ENCODE measurements at places on chromosomes 1 and 21. TPM values are rescaled to one million over a fixed set of nuclear protein-coding genes. Genes with fewer than 3 reads are reported as not detected.

GRCh38 chr1:112509005-112509659 lies 367 bp downstream of the WNT2B start:
- H3K36me3 ChIP-seq = peaks cover 5% of the 10 kb centered on the region
- peak overlapping the region; percentile 51 for H3K4me3 ChIP-seq
- H3K27ac ChIP-seq = peak overlapping the region; percentile 24
- DNase-seq = no peak

The DDR2 gene
- 0.33 TPM for total RNA-seq

The IL6R gene
- total RNA-seq = 1.0 TPM

DNA sequence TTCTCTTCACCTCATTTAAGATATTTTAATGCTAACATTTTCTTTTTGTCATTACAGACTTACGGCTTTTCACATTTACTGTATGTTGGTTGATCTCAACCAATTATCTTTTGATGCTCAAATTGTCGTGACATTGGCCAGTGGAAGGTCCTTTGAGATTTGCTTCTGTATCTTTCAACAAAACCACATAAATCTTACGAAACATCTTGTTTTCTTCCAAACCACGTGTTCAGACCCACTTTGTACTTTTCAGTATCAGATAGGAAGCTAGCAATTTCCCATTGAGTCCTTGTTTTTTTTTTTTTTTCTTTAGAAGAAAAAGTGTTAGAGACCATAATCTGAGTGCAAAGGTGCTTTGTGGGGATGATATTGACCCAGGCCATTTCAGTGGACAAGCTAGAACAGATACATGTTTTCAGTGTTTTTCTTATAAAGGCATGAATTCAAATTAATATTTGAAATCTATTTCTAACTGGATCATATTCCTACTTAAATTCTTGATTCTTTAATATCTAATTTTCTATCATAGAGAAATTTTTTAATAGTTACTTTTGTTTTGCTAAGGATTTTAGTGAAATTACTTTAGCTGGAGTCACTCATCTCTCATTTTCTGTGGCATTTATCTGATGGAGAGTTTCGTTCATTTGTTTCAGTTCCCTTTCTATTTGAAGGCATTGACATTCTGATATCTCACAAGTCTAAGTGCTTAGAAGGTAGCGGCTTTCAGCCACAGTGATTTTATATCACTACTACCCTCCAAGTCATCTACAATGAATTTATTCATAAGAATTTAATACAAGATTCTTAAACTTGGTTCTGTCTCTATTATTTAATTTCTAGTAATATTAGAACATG lies 26.7 kb downstream of the ATG4C start:
- no peak for DNase-seq
- H3K4me3 ChIP-seq = no peak overlapping the region
- H3K36me3 ChIP-seq = peaks cover 4% of the 10 kb centered on the region
- H3K27me3 ChIP-seq = no peaks in the 10 kb centered on the region
- H3K4me1 ChIP-seq = no peaks in the 10 kb centered on the region

- peak; percentile 49 for DNase-seq
- peak overlapping the region; percentile 27 for H3K4me3 ChIP-seq
- H3K27me3 ChIP-seq = peaks cover 11% of the 10 kb centered on the region
- H3K4me1 ChIP-seq = no peaks in the 10 kb centered on the region
Measured at GRCh38 chr1:110554871-110555801, 36.2 kb upstream of the KCNA10 start.

DNA sequence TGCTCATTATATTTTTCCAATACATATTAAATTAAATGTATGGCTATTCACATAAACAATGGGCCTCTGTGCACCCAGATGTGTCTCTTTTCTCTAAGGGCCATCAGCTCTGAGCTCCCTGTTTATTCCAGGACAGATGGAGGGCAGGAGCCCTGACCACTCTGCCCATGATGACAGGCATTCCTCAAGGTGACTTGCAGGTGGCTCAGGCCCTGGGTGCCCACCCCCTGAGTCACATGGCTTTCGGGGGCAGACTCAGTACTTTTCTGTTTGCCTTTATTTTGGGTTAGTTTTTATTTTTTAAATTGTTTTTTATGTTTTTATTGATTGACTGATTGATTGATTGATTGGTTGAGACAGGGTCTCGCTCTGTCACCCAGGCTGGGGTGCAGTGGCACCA lies 6.4 kb upstream of the LRP8 start:
- no peaks in the 10 kb centered on the region for H3K4me1 ChIP-seq
- no peak overlapping the region for H3K4me3 ChIP-seq
- H3K27ac ChIP-seq = no peak overlapping the region
- H3K27me3 ChIP-seq = peaks cover 6% of the 10 kb centered on the region

- H3K4me3 ChIP-seq = no peak overlapping the region
- no peaks in the 10 kb centered on the region for H3K27me3 ChIP-seq
- no peaks in the 10 kb centered on the region for H3K36me3 ChIP-seq
Measured at GRCh38 chr1:152003846-152004442, 10.3 kb upstream of the S100A10 start.

DNA sequence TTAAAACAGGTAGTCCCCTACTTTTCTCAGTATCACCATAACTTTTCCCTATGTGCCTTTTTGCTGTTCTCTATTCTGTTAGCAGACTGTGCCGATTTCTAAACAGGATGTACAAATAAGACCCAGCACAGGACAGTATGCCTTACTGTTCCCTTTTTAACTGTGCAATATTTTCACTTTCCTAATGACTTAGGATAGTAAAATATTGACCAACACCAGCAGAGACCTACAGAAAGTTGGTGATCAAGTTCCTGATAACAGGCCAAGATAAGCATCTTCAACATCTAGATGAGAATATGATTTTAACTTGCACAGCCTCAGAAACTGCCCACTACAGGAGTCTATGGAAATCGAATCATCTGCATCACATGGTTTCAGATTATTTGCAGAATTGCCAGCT lies 42.0 kb downstream of the ADSS2 start:
- H3K4me3 ChIP-seq = no peak overlapping the region
- H3K4me1 ChIP-seq = no peaks in the 10 kb centered on the region
- no peak overlapping the region for H3K27ac ChIP-seq
- H3K27me3 ChIP-seq = no peaks in the 10 kb centered on the region

- H3K27me3 ChIP-seq = peaks cover 2% of the 10 kb centered on the region
- no peak for DNase-seq
- no peak overlapping the region for H3K27ac ChIP-seq
- no peaks in the 10 kb centered on the region for H3K36me3 ChIP-seq
- peak overlapping the region; percentile 85 for H3K4me3 ChIP-seq
Measured at GRCh38 chr1:25544243-25544764, 898 bp downstream of the LDLRAP1 start.

The RABGAP1L gene
- total RNA-seq = 30.2 TPM

DNA sequence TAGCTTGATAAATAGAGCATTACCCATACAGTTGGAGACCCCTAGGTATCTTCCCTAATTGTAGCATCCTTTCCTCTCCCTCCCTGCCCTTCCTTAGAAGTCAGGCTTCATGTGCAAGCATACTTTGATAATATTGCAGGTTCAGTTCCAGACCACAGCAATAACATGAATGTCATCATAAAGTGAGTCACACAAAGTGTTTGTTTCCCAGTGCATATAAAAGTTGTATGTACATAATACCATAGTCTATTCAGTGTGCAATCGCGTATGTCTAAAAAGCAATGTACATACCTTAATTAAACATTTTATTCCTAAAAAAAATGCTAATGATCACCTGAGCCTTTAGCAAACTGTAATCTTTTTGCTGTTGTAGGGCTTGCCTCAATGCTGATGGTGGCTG lies 33.4 kb upstream of the KAZN start:
- no peaks in the 10 kb centered on the region for H3K36me3 ChIP-seq
- no peak overlapping the region for H3K4me3 ChIP-seq
- no peak for DNase-seq
- H3K27ac ChIP-seq = no peak overlapping the region
- H3K27me3 ChIP-seq = peaks cover 4% of the 10 kb centered on the region
- H3K4me1 ChIP-seq = no peaks in the 10 kb centered on the region

The CLCA4 gene
- not detected for total RNA-seq

The HCN3 gene
- total RNA-seq = 7.3 TPM

The CFHR3 gene
- total RNA-seq = not detected

DNA sequence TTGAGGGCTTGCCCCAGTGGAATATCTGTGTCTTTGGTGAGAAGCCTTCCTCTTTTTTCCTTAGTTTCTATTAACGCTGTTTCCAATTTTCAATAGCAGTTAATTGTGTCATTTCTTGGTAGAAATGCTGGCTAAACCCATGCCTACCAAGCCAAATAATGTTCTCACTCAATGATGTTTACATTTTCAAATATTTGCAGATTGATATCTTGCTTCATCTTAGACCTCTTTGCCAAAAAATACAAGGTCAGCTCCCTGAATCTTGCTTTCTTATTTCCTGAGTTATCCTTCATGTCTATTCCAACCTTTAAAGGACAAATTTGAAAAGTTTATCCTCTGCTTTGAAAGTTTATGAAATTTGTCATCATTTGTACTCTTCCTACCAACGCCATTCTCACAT lies 5.1 kb downstream of the KCNJ15 start:
- no peaks in the 10 kb centered on the region for H3K36me3 ChIP-seq
- peaks cover 5% of the 10 kb centered on the region for H3K27me3 ChIP-seq
- no peak overlapping the region for H3K27ac ChIP-seq
- no peak overlapping the region for H3K4me3 ChIP-seq
- H3K4me1 ChIP-seq = peaks cover 2% of the 10 kb centered on the region

DNA sequence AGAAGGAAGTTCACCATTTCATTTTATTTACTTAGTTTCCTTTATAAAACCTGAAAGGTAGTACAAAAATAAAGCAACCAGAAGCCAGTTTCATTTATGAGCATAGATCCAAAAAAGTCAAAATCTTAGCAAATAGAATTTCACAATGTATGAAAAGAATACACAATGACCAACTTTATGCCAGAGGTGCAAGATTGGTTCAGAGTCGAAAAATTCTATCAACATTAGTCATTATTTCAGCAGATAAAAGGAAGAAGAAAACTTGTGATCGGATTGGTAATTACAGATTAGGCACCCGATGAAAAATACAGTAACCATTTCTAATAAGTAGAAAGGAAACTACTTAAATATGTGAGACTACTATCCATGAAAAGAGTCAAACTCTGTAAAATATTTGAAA lies 89.1 kb downstream of the ITSN1 start:
- H3K4me3 ChIP-seq = no peak overlapping the region
- peaks cover 2% of the 10 kb centered on the region for H3K27me3 ChIP-seq
- peaks cover 4% of the 10 kb centered on the region for H3K36me3 ChIP-seq
- peaks cover 43% of the 10 kb centered on the region for H3K4me1 ChIP-seq

GRCh38 chr1:15106608-15107007 lies 46.9 kb upstream of the TMEM51 start:
- H3K36me3 ChIP-seq = no peaks in the 10 kb centered on the region
- no peak for DNase-seq
- H3K27me3 ChIP-seq = peaks cover 1% of the 10 kb centered on the region
- H3K27ac ChIP-seq = no peak overlapping the region
- H3K4me1 ChIP-seq = peaks cover 7% of the 10 kb centered on the region

The DHCR24 gene
- total RNA-seq = 181 TPM

GRCh38 chr1:56578138-56578962 lies 1.0 kb downstream of the PLPP3 start:
- peak overlapping the region; percentile 99 for H3K4me3 ChIP-seq
- peak; percentile 55 for DNase-seq
- peak overlapping the region; percentile 57 for H3K27ac ChIP-seq
- H3K27me3 ChIP-seq = peaks cover 4% of the 10 kb centered on the region
- H3K36me3 ChIP-seq = no peaks in the 10 kb centered on the region

DNA sequence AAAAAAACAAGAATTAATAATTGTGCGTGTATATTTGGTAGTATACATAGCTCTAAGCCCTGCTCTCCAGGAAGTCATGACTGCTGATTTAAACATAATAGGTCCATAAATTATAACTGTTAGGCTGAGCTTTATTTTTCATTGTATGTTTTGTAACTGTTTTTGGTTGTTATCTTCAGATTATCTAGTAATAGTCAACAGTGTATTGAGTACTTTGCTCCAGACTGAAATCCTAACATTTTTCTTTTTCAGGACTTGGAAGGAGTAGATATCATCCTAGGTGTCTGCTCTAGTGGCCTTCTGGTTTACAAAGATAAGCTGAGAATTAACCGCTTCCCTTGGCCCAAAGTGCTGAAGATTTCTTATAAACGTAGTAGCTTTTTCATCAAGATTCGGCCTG lies 90.9 kb downstream of the TMEM200B start:
- no peaks in the 10 kb centered on the region for H3K27me3 ChIP-seq
- no peak for DNase-seq
- H3K36me3 ChIP-seq = peaks cover 15% of the 10 kb centered on the region
- no peaks in the 10 kb centered on the region for H3K4me1 ChIP-seq

The FAM163A gene
- not detected for total RNA-seq

DNA sequence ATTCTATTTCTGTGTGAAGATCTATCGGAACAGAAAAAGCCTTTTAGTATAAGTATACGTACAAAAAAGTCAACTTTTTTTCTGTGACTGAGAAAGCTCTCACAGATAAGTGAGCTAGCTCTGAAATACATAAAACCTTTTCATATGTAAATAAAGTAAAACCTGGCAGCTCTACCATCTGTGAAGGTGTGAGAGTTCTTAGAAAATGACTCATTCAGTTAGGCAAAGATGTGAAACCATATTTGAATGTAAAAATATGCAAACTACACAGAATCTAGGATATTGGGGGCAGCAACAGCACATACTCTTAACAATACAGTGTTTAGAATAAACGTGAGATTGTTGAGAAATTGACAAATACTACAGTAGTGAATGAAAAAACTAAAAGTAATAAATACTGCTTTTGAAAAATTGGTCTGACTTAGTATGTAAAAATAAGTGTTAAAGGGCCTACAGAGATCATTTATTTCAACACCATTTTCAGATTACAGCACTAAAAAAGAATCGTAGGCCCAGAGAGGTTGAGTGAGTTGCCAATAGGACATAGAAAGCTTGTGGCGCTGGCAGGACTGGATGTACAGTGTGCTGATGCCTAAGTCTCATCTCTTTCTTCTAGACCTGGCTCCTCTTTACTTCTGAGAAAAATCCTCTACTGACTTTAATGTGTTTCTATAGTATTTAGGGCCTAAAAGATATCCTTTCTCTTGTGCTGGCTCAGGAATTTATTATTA lies 19.8 kb downstream of the ATP6V1G3 start:
- no peaks in the 10 kb centered on the region for H3K4me1 ChIP-seq
- no peaks in the 10 kb centered on the region for H3K27me3 ChIP-seq
- no peak overlapping the region for H3K27ac ChIP-seq
- no peak for DNase-seq
- no peak overlapping the region for H3K4me3 ChIP-seq
